OCI-LY7 (cell line): ENCODE measurements at places on chromosomes 1 and 21. TPM values are rescaled to one million over a fixed set of nuclear protein-coding genes. Genes with fewer than 3 reads are reported as not detected.

- no peak for DNase-seq
Measured at GRCh38 chr1:14065486-14065885, 365.5 kb downstream of the PRDM2 start.

GRCh38 chr1:182301467-182302198 is 90.0 kb downstream of the GLUL start:
- DNase-seq, result no peak

GRCh38 chr1:156838972-156839371 is 19.9 kb downstream of the INSRR start:
- DNase-seq, result peak; percentile 45

- DNase-seq, result no peak
Measured at GRCh38 chr1:175968486-175969172, 225.2 kb upstream of the TNR start.

- no peak for DNase-seq
Measured at GRCh38 chr1:92259350-92259749, 39.4 kb downstream of the GLMN start.

- no peak for DNase-seq
Measured at GRCh38 chr1:200845360-200845759, 27.4 kb upstream of the GPR25 start.

DNA sequence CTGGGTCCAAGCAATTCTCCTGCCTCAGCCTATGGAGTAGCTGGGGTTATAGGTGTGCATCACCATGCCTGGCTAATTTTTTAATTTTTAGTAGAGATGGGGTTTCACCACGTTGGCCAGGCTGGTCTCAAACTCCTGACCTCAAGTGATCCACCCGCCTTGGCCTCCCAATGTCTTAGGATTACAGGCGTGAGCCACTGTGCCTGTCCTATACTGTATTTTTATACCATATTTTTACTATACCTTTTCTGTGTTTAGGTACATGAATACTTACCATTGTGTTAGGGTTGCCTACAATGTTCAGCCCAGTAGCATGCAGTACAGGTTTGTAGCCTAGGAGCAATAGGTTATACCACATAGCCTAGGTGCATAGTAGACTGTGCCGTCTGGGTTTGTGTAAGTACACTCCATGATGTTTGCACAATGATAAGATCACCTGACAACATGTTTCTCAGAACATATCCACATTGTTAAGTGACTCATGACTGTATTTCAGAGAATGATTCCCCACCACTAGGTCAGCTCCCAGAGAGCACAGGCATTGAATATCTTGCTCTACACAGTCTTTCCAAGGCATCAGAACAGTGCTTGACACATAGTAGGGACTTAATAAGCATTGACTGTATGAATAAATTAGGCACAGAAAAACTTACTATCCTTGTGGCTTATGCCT is 6.0 kb upstream of the CITED4 start:
- no peak for DNase-seq

DNA sequence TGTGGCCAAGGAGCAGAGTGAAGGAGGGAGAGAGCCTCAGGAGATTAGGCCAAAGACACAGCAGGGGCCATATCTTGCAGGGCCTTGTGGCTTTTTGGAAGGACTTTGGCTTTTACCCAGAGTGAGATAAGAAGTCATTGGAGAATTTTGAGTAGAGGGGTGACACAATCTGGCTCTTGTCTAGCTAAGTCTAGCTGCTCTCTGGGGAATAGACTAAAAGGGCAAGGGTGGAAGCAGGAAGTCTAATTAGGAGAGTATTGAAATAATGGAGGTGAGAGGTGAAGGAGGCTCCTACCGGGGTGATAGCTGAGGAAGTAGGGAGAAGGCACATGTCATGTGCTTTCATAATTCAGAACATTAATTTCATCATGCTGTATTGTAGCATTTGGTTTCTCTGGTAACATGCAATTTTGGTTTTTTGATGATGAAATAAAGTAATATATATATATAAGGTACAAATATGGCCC is 34.3 kb upstream of the KCNA3 start:
- DNase-seq, result no peak

DNA sequence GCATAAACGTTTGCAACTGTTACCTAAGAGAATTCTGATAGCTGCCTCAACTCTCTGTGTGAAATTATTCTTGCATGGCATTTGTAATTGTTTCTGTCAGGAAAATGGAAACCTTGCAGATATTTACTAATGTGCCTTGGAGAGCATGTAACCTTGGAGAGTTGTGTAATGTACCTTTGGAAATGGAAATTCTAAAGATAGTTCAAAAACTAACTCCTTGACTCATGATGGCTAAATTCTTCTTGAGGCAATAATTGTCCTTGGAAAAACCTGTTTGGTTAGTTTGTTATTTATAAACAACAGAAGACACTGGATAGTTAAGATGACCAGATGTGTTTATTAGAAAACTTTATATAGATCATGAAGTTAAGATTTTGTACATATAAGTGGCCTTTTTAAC is 1033.8 kb downstream of the PLA2G4A start:
- no peak for DNase-seq

- DNase-seq, result no peak
Measured at GRCh38 chr21:43981871-43982210, 30.3 kb upstream of the TRAPPC10 start.

DNA sequence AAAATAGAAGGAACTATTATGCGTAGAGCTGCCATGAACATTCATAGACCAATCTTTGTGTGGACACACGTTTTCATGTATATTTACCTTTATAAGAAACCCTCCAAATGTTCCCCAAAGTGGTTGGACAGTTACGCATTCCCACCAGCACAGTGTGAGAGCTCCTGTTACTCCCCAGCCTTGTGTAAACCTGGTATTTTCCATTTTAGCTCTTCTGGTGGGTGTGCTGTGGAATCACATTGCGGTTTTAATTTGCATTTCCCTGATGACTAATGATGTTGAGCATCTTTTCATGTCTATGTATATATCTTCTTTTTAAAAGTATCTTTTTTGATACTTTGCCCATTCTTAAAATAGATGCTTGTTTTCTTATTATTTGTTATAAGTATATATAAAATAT is 3.2 kb upstream of the UBASH3A start:
- DNase-seq, result no peak

GRCh38 chr1:170657275-170657853 is 6.6 kb upstream of the PRRX1 start:
- no peak for DNase-seq

DNA sequence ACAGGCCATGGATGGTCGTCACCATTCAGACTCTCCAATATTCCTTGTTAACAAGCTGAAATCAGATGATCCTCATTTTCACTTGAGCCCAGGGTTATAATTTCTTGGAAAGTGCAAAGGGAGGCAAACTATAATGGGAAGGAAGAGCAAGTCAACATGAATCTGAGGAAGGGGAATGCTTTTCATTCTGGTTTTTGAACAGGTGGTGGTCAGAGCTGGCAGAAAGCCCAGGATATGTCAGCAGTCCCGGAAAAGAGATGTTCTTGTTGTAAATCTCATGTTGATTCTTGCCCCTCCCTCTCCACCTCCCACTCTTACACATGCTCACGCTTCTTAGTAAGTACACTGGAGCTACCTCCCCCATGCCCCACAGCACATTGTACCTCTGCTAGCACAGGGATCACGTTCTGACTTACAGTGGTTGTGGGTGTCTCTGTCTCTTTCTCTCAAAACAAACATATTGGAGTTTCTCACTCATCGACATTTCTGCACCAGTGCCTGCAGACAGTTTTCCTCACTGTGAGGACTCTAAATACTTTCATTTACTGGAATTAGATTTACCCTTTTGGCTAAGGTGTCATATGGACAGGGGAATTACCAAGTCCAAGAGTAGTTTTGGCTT is 77.6 kb downstream of the XCL2 start:
- DNase-seq, result no peak

- DNase-seq, result no peak
Measured at GRCh38 chr1:29854700-29855276, 618.5 kb downstream of the PTPRU start.

- DNase-seq, result no peak
Measured at GRCh38 chr21:22490049-22490448, 1491.8 kb downstream of the NCAM2 start.

DNA sequence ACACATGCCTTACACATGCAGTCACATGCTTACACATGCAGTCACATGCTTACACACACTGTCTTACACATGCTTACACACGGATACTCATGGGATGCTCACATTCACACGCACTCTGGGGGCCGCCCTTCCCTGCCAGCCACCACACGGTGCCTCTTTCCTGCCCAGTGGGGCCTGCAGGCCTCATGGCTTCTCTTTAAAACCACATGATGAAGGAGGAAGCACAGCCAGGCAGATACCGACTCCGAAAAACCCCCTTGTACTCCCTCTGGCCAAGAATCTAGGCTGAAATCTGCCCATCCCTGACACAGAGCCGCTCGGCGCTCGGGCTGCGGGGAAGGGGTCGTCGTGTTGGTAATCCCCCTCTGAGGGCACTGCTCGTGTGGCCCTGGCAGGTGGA is 113.0 kb downstream of the PRDM16 start:
- DNase-seq, result no peak

DNA sequence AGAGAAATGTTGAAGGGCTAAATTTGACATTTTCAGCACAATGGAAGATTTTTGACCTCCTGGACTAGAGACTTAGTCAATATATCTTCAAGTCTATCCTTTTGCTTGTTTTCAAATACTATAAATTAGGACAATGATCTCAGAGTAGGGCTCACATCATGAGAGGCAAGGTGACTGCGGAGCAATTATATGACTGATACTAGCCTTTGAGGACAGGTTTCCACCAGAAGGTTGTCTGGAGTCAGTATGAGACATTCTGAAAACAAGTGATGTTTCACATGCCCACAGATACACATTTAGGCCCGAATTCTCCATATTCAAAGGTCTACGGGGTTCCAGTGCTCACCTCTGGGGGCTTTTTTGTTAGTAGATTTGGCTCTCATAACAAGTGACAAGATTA is 142.3 kb upstream of the SAMSN1 start:
- no peak for DNase-seq

DNA sequence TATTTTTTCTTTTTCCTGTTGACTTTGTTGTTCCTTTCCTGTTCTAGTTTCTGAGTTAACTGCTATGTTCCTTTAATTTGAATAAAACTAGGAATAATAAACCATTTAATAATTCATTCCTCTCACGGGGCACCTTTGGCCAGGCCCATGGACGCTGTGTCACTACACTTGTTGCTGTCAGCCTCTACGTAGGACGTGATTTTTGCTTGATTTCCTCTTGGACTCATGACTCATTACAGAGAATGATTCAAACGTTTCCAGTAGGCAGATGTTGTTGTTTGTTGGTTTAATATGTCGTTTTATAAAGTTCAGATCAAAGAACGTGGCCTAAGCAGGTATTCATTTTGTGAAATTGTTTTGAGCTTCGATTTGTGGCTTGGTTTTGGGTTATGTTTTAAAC is 9.1 kb upstream of the SLC19A1 start:
- DNase-seq, result no peak

DNA sequence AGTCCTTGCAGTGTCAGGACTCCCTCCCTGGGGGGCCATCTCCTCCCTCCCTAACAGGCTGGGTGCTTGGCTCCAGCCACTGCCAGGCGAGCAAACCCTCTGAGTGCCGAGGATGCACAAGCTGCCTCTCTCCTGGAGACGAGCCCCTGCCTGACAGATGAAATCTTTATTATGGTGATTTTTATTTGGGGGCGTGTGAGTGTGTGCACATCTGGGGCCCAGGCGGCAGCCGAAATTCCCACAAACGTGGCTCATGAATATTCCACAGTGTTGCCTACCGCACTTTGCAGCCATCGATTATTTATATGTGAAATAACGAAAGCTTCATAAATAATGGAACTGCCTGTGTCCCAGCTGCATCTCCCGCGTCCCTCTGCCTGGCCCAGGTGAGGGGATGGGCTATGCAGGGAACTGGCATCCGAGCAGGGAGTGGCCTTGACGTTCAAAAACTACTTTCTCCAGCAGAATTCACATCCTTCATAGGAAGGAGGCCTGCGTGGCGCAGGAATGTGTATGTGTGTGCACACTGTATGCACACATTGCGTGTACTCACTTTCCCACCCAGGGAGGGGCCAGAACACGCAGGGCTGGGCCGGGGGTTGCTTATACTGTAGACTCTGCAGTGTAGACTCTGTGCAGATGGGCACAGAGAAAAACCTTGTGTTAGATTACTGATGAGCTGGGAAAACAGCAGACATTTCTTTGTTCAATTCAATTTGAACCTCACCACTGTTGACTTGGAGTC is 73.1 kb downstream of the UBIAD1 start:
- DNase-seq, result no peak

- no peak for DNase-seq
Measured at GRCh38 chr21:25664491-25664931, 25.5 kb downstream of the JAM2 start.

DNA sequence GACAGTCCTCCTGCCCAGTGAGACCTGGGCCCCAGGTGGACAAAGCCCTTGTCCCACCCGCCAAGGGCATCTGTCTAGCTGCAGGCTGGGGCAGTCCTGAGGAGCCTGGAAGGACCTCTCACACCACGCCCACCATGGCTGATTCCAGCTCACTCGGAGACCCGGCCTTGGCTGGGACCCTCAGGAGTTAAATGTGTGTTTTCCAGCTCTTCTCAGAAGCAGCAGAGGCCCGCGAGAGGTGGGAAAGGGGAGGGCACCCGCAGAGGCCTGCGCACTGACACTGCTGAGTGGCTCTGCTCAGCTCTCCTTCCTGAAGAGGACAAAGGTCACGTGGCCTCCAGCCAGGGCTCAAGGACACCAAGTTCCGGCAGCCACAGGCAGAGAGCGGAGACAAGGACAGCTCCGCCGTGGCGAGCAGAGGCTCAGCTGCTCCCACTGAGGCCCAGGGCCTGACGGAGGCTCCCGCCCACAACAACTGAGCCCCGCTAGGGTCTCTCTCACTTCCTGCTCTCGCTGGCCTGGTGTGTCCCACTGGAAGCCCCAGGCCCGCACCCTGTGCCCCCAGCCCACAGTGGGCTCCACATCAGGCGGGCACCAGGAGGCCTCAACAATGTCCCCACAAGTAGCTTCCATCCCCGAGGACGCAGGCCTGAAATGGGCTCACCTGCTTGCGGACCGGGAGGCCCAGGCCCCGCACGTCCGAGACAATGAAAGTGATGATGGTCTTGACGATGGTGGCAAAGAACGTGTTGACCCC is 16.9 kb downstream of the SLC19A1 start:
- no peak for DNase-seq

DNA sequence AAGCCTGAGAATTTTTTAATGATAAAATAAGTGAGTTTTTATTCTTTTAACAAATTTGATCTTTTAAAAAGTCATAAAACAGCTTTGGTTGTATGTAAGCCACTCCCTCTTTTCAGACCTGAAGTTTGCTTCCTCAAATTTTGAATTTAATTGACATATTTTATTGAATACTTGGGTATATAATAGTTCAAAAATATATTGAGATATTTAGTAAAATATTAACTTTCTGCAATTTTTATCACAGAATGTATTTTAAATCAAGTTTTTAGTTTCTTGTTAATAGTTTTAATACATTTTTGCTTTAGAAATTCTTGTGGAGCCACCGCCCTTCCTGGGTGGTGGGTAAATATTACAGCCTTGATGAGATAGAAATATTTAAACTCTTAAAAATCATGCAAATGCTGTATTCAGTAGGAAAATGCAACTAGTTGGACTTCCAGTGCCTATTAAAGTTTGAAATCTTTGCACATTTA is 867 bp downstream of the PTPRC start:
- DNase-seq, result peak; percentile 61

GRCh38 chr1:89087241-89087640 is 22.2 kb upstream of the GBP1 start:
- DNase-seq, result no peak

Gene IL19
- not detected in 2 replicates for total RNA-seq

Gene FALEC
- total RNA-seq, result 1.9 and 2.7 TPM in 2 replicates

Gene C1orf167
- 1.7 and 3.9 TPM in 2 replicates for total RNA-seq

Gene CHODL
- total RNA-seq, result not detected in 2 replicates

Gene RPTN
- total RNA-seq, result not detected in 2 replicates

Gene SPATA17
- 0.59 TPM in 1 of 2 replicates, not detected in the other for total RNA-seq

Gene EVI5
- 22.5 and 27.8 TPM in 2 replicates for total RNA-seq

Gene PSRC1
- total RNA-seq, result 40.7 and 43.7 TPM in 2 replicates

Gene ANKRD34A
- total RNA-seq, result 4.5 and 4.8 TPM in 2 replicates
